ENCODE measurements at places on chromosomes 11 and 22.

DNA sequence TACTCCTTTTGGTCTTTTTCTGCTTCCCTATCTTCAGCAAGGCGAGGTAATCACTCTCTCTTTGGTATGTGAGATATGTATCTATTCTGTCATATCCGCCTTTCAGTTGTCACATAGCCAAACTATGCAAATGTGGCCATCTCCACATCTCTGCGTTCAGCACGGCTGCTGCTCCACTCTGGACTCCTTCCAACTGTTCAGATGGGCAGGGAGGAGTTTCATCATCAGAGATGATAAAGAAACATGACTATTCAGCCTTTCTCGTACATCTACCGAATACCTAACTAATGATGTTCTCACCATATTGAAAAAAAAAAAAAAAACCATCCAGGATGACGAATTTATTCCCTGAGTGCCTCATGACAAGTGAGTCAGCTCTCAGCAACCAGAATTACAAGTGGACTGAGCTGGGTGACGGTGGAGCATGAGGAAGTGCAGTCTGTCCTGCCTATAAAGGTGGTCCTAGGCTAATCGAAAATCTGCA, 899.6 kb downstream of the OPCML start:
- peak; percentile 99 for DNase-seq

DNA sequence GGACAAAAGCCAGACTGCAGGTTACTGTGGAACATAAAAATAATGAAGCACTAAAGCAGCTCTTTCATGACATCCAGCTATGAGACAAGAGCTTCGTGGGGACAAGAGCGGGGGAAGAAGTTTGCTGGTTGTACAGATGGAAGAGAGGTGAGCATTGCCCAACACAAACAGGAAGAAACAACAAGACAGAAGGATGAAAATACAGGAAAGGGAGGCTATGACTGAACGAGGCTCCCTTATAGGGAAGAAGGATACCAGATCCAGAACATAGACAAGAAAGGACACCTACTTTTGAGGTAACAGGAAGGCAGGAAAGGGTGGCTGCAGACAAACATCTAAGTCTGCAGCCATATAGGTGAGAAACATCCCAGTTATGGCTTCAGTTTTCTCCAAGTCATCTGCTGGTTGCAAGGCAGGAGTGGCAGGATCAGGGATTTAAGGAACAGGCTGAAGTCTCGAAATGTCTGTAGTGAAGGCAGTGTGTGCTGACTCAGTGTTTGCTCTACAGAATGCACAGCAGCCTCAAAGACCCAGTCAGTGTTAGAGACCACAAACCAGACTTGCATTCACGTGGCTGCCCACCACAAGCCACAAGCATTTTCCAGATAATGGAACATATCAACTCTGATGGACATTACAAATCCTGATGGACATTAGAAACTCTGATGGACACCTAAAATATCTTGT, 1.9 kb downstream of the CLTCL1 start:
- peak; percentile 75 for DNase-seq

DNA sequence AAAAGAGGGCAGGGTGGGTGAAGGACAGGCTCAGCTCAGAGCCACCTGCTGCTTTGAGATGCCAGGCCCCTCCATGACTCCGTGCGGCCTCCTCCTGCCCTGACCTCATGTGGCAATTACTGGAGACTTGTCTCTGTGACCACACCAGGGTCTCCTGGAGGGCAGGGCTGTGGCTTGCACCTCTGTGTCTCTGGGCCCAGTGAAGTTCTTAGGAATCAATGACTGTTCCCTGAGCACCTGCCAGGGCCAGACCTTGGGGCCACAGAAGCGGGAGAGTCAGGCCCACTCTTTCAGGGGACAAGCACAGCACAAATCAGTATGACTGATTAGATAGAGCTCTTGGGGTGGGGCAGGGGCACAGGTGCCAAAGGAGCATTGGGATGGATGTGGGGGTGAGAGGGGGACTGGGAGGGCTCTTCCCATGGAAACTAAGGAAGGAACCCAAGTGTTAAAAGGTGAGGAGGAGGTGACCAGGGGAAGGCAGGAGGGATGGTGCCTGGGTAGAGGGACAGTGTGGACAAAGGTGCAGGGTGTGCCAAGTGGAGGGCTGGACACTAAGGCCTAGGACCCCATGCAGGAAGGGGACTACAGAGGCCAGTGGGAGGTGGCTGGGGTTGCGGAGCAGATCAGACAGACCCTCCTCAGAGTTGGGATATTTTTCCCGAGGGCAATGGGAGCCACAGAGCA, 77.3 kb upstream of the SHISAL1 start:
- DNase-seq = no peak

DNA sequence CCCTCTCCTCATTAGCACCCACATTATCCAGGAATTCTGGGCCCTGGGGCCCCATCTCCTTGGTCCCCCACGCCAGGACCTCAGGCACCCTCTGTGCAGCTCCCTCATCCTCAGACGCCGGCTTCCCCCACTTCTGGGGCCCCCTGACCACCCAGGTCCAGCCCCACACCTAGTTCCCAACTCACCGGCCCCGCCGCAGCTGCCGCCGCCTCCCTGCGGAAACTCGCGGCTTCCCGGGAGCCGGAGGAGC, at the start of gene PCSK7:
PCSK7 (minus strand) TSS at position 232 of the 250 bp plus-strand sequence. CDS start 2,229 bp downstream, outside the sequence.
- DNase-seq = no peak

DNA sequence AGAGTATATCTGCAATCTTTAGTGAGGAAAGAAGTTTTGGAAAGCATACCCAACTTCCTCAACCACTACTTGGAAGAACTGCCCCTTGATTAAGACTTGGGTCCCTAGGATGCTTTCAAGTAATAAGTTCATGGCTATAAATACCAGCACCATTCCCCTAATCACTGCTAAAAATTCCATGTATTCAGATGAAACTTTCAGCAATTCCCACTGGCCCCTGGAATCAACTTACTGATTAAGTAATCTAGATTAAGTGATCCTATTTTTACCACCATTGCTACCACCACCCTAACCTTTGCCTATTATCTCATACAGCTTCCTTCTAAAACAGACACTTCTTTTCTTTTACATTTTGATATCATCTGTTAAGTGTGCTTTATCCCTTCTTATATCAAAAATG, 10.5 kb downstream of the PICALM start:
- no peak for DNase-seq

DNA sequence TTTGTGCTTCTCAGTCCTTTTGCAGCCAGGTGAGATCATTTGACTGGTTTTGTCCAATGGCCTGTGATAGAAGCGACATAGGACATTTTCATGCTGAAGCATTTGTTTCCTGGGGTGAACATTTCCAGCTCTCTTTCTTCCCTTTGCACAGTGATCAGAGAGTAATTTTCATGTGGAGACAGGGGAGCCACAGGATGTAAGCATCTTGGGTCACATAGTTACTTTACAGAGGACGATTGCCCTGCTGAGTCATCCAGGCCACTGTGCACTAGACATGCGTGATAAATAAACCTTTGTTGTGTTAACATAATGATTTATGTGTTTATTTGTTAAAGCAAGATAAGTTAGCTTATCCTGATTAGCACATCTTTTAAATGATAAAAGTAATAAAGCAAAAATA, 263.5 kb upstream of the CCDC179 start:
- DNase-seq = peak; percentile 7

Data from AG10803 (cell line).